SHP77 treated with DMSO at 0.1 percent for 48 hours (cell line): ENCODE measurements at places on chromosomes 2 and 18.

- DNase-seq, result peak; percentile 58
Observed at GRCh38 chr2:219475697-219476651, 22.7 kb upstream of the GMPPA start.

DNA sequence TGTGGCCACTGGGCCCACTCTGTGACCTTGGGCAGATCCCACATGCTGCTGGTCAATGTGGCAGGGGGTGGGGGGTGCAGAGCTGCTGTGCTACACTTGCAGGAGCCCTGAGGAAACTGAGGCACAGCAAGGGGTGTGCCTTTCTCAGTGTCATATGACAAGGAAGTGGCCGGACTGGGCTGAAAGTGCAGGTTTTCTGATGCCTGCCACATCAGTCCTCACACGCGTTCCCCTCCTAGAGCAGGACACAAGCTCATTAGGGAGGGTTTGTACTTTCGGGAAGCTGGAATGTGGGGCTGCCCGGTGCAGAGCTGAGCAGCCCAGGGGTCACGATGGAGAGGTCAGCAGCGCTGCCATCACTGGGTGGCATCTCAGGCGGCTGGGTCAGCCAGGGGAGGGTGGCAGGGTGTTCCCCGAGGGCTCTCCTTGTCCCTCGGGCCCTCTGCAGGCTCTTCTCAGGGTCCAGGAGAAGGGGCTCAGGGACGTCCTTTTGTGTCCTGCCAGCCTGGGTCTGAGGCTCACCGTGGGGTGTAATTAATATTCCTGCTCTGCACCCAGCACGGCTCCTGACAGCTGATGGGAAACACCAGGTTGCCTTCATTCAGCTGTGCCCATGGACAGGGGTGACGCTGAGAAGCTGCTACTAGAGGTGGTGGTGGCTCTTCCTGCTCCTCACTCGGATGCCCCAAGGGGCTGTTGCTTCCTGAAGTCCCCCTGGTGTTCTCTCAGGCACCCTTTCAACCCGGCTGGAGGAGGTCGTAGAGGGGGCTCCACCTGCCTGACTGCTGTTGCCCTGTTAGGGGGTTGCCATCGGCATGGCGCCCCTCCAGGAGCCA is 62.1 kb upstream of the HDAC4 start:
- DNase-seq, result no peak

- DNase-seq, result no peak
Observed at GRCh38 chr2:73023497-73023896, 48.0 kb downstream of the SFXN5 start.

DNA sequence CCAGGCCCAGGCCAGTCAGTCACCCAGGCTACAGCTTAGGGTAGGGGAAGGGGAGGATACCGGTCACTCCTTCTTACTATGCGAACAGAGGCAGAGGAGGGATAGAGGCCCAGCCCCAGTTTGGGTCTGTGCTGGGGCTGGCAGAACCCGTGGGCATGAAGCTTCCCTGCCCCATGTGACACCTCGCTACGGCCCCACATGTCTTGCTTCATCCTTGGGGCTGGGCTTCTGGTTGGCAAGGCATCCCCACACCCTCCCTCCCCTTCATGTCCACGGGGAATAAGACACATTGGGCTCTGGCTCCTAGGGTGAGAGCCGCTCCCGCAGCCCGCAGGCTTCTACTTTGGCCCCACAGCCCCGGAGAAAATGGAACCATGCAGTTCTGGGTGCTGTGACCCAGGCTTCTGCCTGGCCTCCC is 32.4 kb downstream of the HS1BP3 start:
- DNase-seq, result no peak

- DNase-seq, result no peak
Observed at GRCh38 chr2:232273903-232274643, 104.5 kb upstream of the ALPP start.

DNA sequence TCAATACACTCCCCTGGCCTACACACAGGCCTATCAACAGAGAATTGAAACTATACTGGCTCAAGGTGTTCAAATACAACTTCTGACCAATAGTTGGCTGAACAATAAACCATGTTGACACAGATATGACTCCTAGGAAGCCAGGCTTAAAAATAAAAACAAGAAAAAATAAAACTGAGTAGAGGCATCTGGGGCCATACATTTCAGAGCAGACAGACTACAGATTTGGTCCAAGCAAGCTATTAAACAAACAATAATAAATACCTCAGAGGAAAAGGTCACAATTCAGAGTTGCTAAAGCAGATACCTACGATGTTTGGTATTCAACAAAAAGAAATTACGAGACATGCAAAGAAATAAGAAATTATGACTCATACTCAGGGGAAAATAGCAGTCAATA is 132.8 kb upstream of the ACVR2A start:
- DNase-seq, result no peak

DNA sequence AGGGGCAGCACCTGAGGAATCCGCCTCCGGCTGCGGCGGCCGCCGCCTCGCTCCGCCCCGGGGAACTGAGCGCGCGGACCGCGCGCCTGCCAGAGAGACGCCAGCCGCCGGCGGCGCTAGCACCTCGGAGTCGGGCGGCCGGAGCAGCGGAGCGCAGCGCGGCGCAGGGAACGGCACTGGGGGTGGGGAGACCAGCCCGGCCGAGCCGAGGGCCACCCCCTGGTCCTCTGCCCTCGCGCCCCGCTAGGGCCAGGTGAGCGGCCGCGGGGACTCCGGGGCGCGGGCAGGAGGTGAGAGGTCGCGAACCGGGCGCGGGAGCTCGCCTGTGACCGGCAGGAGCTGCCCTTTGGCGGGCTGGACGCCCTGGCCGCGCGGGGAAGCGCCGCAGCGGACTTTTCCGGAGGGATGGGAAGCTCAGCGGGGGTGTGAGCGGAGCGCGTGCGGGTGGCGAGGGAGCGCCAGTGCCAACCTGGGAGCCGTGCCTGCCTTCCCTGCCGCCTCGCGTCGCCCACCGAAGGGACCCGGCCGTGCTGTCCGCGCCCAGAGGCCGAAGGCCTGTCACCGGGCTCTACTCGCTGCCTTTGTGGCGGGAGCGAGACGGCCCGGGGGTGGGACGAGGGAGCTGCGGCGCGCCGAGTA is at the start of gene GREB1L:
GREB1L (plus strand) TSS at position 92 of the 639 bp plus-strand sequence. CDS start 141,287 bp downstream, outside the sequence.
- no peak for DNase-seq

- DNase-seq, result no peak
Observed at GRCh38 chr2:118834901-118835745, 12.3 kb downstream of the EN1 start.

DNA sequence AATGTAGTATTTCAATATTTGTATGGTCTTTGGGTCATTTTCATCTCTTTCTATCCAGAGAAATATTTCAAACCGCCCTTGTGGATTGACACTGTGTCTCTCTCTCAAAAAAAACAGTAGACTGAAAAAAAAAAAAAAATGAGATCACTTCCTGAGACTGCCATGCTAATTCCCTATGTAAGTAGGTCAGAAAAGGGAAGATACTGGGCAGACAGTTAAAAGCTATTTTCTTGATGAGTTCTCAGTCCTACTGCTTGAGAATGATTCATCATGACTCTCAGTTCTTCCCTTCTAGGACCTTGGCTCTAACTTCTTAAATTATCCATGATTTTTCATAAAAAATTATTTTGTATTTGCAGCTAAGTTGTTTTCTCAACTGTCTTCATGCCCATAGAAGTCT is 672.3 kb upstream of the REG3G start:
- no peak for DNase-seq

DNA sequence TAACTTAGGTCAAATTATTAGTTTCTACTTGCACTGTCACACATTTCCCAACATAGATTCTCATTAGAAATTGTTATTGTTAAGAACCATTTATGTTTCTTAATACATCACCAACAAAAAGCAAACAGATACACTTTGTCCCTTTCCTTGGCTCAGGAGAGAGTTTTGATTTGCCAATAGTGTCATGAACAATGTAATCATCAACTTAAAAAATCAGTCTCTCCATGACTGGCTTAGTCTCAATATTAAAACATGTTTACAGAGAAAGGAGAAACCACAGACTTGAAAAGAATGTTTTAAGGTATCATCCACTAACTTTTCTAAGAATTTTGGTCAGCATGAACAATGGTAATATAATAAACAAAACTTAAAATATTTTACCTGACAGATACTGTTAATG is 416.5 kb upstream of the KCNH7 start:
- no peak for DNase-seq

DNA sequence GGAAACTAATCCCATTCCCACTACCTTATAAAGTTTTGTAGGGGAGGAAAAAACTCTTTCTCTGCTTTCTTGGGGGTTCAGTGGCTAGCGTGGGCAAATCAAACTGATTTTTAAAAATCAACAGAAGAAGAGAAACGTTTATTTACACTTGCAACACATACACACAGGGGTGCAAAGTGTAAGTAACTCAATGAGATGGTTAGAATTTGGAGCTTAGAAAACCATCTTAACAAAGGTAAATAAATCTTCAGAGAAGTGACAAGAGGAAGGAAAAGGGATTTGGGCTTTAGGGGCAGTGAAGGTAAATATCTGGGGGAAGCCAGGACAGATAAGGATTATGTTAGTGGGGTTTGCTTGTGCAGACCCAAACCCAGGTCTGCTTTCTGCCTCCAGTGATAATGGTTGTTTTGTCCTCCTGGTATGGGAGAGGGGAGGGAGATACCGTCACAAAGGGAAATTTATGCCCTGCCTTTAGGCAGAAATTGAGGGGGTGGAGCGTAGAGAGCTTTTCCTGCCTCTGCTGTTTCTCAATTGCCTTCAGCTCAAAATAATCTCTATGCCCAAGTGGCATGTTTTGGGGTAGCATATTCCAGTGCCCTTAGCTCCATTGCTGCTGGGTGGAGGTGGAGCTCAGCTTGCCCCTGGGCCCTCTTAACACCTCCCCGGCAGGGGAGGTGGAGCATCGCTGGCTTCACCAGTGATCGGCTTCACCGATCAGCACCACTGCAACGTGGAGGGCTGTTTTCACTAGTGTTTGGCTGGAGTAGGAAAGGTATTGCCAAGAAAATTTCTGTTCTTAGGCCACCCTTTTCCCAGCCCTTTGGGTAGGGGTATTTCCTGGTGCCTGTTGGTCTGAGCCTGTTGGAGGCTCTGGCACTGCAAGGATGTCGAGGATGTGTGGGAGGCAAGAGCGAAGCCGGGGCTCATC is 92.2 kb downstream of the TEX51 start:
- DNase-seq, result no peak

DNA sequence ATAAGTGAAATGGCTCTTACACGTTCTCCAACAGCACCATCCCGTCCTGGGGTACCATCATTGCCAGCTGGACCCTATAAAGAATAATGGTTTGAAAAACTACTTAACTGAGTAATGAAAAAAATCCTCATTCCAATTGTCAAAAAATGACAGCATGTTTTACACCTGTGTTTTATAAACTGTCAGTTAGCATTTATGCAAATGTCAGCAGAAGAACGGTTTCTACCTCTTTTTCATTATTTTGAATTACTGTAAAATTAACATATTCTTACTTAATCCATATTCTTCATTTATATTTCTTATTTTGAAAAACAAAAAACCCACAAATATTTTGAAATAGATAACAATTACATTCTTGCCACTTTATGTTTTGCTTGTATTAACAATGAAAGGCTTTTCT is 74.0 kb downstream of the COL3A1 start:
- no peak for DNase-seq

DNA sequence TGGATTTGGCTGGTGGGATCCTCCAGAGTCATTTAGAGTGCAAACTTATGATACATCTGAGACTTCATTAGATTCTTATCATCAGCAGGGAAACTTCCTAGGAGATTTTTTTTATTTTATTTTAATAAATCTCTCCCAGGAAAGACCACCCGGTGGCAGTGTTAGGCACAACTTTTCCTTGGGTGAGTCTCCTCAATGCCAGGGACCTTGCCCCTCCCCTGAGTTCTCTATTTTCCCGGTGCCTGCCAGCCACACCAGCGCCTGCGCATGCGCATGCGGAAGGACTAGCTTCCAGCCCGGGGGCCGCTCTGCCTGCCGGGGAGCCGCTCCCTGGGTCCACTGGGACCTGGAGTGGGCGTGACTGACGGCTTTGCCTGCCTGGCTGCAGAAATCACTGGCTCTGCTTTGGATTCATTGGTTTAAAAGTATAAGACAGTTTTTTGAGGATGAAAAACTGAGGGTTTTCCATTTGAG is 86.6 kb downstream of the TMEM182 start:
- peak; percentile 18 for DNase-seq

DNA sequence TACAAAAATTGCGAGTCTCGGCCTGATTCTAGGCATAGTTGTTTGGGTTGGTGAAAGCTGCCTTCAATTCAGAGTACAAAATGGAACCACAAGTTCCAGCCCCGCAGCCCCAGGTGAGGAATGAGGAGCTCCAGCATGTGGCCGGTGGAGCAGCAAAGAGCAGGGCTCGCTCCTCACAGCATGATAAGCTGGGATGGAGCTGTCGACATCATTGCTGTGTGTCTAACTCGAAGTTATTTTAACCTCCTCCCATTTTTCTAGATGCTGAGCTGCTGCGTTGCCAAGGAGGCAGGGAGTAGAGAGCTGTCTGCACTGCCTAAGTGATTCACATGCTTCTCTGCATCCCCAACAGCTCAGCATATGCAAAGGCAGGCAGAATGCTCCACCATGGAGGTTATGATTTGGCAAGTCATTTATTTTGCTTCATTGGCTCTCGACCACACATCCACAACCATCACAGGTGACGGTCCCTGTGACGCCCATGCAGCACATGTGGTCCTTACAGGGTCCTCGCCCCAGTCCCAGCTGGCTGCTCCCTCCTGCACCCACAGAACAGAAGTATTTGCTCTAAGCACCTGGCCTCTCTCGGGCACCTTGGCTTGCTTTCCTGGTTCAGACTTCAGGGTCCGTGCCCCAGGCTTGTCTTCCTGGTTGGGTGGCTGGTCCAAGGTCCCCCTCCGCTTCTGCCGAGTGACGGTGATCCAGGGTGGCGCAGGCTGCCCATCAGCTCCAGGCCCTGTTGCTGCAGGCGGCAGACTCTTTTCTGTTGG is 66.0 kb upstream of the MGAT4A start:
- no peak for DNase-seq

GRCh38 chr18:24514439-24514838 is 54.0 kb downstream of the HRH4 start:
- DNase-seq, result no peak

DNA sequence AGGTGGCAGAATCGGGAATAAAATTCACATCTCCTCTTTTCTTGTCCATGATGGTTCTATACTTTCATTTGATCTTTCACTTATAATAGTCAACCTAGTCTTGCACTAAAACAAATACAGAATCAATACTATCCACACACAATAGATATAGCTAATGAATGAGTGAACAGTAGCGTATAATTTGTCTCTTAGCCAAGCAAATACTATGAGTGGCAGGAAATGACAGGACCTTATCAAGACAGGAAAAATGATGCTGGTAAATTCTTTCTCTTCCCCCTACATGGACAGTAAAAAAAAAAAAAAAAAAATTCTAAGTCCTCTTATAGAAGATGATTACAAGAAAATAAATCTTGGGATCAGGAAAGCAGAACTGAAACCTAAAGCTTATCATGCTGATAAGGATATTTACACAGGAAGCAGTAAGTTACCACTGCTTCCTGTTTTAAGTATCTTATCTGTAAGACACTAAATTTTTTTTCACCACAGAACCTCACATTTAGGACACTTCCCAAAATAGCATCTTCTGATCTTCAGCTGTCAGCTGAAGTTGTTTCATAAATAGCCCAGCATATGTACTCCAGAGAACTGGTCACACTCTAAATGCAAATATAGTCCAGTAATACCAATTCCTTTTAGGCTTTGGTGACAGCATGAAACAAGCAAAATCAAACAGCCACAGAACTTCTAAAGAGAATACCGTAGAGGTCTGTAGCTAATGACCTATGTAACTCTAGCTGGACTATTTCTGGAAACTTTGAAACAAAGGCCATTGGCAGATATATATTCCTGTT is 27.0 kb downstream of the IRS1 start:
- DNase-seq, result no peak

GRCh38 chr2:101151859-101152271 is 683 bp upstream of the TBC1D8 start:
- DNase-seq, result no peak

- DNase-seq, result no peak
Observed at GRCh38 chr2:95104606-95105005, 17.0 kb downstream of the MRPS5 start.
